ENCODE measurements at places on chromosomes 4 and X.
A peak's percentile ranks its signal among the peaks of the same experiment; 100 is the strongest.

- peak; percentile 53 for DNase-seq
Measured at GRCh38 chrX:20067709-20068561, 48.8 kb downstream of the MAP7D2 start.

DNA sequence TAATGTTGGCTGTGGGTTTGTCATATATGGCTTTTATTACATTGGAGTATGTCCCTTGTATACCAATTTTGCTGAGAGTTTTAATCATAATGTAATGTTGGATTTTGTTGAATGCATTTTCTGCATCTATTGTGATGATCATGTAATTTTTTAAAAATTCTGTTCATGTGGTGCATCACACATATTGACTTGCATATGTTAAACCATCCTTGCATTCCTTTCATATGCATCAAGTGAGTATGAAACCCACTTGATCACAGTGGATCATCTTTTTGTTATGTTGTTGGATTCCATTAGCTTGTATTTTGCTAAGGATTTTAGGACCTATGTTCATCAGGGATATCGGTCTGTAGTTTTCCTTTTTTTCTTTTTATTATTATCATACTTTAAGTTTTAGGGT, 12.1 kb downstream of the HEPH start:
- DNase-seq = no peak

- DNase-seq = no peak
Measured at GRCh38 chrX:100659431-100660137, 15.6 kb downstream of the SRPX2 start.

DNA sequence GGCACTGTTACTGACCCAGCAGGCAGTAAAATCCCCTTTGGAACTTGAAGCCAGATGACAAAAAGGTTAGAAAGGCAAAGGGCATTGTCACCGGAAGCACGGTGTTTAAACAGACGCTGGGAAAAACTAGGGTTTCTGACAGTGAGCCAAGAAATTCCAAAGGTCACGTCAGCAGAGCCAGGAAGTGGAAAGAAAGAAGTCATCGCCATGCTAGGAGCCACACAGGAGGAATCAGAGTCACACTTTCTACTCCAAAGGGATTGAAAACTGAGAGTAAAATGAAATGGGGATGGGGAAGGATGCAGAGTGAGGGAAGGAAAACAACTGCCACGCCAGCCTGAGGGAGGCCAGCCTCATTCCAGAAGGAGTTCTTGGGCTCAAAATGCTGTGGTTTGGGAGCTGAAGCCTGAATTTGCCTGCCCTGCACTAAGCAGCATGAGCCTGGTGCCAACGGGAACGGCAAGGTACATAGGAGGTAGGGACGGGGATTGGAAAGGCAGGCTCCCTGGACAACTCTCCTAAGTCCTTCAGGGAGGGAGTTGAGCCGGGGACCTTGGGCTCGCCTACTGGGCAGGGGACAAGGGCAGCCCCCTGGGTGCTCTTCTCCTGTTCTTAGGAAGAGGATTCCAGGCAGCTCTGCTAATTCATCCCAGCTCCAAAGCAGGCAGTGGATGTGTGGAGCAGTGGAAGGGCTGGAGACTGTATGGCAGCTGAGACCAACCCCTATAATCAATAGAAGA, 66.8 kb downstream of the SOWAHB start:
- no peak for DNase-seq

DNA sequence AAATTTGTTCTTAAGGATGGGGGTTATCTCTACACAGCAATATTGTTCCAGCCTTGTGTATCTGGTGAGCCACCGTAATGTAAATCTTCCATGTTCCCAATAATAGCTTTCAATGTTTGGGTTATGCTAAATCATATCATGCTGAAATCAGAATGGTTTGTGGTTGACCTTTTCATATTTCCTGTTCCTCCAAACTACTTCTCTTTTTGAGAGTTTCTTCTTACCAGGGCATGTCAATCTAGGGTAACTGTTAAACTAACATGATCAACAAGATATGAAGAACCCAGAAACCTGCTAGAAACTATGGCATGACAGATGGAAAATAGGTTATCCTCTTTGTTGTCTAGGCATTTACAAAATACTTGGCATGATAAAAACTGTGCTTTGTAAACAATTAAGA, 22.0 kb downstream of the TNMD start:
- DNase-seq = peak; percentile 1

GRCh38 chrX:46140272-46140671, 404.9 kb downstream of the ZNF674 start:
- DNase-seq = no peak

GRCh38 chr4:68719075-68719473, 48.6 kb upstream of the UGT2B15 start:
- DNase-seq = no peak

DNA sequence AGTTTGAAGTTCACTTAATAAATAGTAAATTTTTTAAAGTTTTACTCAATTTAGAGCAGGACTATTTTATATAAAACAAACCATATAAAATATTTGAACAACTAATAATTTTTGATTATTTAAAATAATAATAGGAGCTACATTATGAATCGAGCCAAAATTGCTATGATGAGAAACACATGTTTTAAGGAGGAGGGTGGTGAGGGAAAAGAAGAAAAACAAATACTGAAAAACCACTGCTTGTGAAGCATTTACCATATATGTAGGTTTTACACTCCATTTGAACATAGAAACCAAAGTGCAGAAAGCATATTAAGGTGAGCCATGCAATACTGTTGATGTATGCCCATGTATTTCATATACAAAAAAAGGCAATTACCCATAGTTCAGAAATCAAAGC, 448.9 kb downstream of the FSTL5 start:
- no peak for DNase-seq

DNA sequence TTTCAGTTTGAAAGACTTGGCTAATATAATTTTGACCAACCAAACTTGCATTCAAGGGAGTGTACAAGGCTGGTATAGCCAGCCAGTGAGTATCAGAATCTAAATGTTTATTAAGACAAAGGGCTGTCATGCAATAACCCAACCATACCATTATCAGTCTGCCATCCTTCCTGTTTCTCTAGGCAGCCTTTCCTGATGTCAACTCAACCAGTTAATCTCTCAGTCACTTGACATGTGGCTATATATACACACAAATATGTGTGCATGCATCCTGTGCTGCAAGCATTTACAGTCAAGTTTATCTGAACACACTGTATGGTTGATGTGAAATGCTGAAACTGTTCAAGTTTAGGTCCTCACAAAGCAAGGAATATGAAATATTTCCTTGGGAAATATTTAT, 17.2 kb downstream of the BTK start:
- no peak for DNase-seq

Data from HL-60 (cell line).